ENCODE measurements at places on chromosomes 7 and 10.
A peak's percentile ranks its signal among the peaks of the same experiment; 100 is the strongest.

DNA sequence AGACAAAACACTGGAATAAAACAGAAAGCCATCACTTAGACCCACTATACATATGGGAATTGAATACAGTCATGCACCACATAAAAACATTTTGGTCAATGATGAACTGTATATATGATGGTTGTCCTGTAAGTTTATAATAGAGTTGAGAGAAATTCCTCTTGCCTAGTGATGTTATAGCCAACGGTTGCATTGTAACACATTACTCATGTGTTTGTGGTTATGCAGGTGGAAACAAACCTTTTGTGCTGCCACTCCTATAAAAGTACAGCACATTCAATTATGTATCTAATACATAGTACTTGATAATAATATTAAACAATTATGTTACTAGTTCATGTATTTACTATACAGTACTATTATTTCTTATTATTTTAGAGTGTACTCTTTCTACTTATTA, 381.2 kb upstream of the MBL2 start:
- no peak for DNase-seq

DNA sequence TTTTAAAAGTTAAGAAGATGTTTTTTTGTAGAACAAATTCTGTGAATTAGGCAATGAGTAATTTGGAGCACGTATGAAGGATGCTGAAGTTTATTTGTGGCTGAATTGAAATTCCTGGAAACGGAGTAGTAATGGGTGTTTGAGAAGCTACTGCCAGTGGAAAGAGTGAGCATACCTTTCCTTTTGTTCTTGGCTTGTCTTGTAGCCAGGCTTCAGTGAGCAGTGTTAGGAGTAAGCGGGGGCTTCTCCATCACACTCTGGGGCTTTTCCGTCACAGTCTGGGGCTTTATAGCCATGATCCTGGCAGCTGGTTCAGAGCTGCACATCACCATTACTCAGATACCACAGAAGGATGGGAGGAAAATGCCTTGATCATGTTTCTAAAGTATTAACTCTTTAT, 32.3 kb downstream of the GARS1 start:
- no peak for DNase-seq

DNA sequence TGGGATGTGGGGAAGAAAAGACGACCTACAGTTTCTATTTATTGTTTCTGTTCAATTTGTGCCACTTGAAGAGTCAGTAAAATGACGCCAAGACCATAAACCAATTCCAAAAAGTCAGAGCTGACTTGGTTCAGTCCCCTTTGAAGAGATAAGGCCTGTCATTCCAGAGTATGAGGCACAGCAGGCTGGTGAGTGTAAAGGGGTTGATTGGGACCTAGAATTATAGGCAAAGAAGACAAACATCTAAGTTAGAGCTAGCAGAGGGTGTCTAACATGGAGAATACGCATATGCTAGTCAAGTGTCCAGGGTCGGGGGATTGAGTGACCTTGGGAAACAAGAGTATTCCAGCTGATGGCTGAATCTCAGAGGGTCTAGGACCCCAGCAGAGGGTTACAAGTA, 23.6 kb downstream of the NRP1 start:
- no peak for DNase-seq

DNA sequence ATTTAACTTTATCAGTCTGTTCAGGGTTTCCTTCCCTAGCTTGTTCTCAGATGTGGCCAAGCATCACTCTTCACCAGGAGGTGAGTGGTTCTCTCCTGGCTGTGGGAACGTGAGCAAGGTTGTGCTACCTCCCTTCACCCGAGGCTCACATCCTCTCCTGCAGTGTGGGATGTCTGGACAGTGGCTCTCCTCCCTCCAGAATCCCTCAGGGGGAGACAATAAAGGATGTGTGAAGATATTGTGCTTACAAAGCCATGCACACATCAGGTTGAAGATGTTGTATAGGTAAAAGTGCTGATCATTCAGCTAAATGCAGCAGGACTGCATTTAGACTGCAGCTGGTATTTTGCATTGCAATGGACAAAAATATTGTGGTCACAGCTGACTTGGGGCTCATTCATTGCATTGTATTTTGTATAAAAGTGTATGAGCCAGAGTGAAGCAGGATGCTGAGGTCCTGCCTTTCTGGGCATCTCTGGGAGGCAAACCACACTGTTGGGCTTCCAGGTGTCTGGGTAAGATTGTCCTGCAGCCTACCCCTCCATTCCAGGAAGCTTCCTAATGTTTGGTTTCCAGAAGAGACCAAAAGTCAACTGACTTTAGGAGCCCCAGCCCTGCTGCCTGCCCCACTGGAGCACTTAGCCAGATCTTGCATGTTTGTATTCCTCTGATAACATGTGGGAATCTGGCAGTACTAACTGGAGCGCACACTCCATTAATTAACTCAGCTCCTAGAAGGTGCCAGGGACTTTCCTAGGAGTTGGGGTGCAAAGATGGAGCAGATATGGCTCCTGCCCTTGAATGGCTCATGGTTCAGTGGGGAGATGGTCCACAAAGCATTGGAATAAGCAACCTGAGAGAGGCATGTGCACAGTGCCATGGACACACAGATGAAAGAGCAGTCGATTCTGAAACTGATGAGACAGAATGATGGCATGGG, 292.5 kb upstream of the ZNF32 start:
- no peak for DNase-seq

- DNase-seq: no peak
Observed at GRCh38 chr10:22997096-22997495, 69.2 kb downstream of the ARMC3 start.

GRCh38 chr10:77360835-77361234, 276.8 kb downstream of the KCNMA1 start:
- no peak for DNase-seq

GRCh38 chr7:16634271-16634738, 11.2 kb downstream of the ANKMY2 start:
- no peak for DNase-seq

- DNase-seq: no peak
Observed at GRCh38 chr10:116545122-116545521, 609 bp upstream of the PNLIP start.

DNA sequence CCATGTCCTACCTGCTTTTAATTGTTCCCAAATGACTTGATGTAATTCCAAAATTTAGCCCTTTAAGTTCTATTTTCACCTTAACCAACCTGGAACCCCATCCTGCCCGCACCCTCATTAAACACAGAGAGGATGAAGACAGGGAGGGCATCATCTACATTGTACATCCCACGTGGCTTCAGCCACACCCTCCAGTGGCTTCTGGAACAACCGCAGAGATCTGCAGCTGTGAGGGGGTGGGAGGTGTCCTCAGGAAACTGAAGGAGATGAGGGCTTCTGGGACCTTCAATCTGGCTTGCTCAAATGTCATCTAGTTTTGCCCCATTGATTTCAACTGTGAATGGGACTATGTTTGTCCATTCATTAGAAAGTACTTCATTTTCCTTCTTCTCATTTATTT, 39.0 kb downstream of the AKR1B1 start:
- DNase-seq: no peak

- DNase-seq: no peak
Observed at GRCh38 chr7:28258240-28258639, 77.6 kb upstream of the JAZF1 start.

DNA sequence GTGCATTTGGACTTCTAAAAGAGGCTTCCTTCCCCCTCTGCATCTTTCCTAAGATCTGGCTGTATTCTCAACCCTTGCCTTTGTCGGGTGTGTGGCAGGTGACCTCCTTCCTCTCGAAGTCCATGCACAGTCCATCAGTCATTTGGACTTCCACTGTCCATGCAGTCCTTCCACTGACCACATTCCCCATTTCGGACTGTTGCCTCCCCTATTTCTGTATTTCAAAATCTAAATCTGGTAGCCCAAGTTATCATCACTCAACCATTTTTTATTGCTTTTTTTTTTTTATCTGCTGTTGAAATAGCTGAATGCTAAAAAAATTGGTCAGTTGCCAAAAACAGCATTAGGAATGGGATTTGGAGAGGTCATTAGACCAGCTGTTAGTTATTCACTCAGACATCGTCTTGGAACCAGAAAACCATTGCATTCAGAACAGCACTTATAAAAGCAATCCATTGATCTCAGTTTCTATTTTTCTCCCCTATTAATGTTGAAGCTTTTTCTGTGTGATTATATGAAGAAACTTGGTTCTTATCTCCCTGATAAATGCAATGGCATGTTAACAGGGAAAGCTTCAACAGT, 575.6 kb downstream of the KIF20B start:
- no peak for DNase-seq

DNA sequence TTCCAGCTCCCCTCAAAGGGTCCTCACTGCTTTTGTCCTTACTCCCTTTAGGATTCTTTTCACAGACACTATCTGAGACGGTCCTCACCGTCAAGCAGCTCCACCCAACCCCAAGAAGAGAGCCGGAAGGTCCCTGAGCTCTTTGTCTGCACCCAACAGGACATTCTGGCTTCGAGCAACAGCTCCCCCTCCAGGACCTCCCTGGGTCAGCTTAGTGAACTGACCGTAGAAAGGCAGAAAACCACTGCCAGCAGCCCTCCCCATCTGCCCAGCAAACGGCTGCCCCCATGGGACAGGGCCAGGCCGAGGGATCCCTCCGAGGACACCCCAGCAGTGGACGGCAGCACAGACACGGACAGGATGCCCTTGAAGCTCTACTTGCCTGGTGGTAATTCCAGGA, 19.9 kb downstream of the MINDY4 start:
- DNase-seq: no peak

DNA sequence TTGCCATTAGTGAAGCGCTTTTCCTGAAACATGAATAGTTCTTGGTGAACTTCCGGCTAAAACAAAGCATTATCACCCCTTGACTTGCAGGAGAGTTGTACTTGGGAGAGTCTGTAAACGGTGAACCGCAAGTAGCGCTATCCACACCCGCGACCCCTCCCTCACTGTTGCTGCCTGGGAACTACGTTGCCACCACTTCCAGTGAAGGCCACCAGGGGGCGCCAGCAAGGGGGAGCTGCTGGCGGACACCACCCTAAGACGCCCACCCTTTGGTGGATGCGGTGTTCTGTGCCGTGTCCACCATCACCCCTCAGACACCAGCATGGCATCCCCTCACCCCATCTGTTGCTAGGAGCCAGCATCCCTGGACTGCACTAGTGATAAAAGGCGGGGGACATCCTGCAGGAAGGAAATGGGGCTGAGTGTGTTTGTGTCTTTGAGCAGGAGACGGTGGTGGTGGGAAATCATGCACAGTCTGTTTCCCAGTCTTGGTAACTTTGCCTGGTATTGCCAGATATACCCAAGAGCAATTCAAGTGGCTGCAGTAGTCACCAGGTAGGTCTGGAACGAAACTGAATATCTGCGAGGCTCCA, 298.2 kb downstream of the FRMD4A start:
- DNase-seq: peak; percentile 35

- no peak for DNase-seq
Observed at GRCh38 chr10:66982792-66983474, 57.1 kb downstream of the LRRTM3 start.

GRCh38 chr7:128247640-128248194, 6.6 kb downstream of the LEP start:
- no peak for DNase-seq

DNA sequence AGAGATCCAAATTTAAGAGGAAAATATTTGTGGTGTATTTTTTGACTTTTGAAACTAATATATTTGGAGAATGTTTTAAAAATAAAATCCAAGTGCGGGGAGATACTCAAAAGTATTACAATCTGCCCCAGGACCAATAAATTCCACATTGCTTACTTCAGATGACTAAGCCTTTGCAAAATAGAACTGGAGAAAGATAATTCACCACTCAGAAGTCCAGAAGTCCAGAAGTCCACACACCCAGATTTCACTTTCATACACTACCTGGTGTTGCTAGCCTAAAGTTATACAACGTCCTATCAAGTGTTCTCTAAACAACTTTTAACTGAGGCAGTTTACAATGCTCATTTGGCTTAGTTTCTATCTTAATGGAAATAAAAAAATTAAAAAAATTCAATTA, 487.0 kb upstream of the SEMA3D start:
- no peak for DNase-seq

DNA sequence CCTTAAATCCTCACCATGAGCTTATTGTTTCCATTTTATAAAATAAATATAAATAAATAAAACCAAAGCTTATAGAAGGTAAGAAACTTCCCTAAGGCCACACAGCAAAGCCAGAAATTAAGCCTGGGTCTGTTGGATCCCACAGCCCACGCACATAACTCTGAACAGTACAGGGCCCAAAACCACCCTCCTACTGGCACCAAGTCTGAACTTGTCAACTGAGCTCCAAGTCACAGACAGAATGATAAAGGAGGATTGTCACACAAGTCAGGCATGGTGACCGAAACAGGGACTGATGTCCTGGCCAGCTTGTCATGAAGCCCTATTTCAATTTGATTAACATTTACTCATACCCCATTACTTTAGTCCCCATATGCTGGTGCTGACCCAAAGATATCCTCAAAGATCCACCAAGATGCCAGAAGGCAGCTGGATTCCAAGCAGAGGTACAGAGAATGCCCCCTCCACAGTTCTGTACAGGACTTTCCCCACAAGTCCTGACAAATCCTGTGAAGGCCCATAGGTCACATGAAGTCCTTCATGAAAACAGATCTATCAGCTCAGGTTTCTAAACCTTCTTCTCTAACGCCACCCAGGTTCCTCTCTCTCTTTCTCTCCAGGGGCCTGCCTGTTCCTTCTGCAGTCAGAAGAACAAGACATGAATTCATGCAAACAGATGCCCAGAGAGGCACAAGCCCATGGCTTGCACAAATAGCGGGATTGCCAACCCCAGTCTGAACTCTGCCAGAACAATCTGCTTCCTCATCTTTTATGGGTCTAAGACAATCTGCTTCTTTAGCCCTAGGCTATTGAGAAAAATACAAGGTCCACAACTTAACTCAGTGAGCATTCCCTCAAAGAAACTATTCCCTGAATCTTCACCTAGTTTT, 60.9 kb downstream of the GLI3 start:
- no peak for DNase-seq
